GF-D8 (cell line): ENCODE measurements at places on chromosomes 2 and 18.

GRCh38 chr18:741931-742512 is 29.6 kb upstream of the ENOSF1 start:
- peak; percentile 81 for DNase-seq

GRCh38 chr2:144256996-144257707 is 262.8 kb downstream of the ZEB2 start:
- no peak for DNase-seq

DNA sequence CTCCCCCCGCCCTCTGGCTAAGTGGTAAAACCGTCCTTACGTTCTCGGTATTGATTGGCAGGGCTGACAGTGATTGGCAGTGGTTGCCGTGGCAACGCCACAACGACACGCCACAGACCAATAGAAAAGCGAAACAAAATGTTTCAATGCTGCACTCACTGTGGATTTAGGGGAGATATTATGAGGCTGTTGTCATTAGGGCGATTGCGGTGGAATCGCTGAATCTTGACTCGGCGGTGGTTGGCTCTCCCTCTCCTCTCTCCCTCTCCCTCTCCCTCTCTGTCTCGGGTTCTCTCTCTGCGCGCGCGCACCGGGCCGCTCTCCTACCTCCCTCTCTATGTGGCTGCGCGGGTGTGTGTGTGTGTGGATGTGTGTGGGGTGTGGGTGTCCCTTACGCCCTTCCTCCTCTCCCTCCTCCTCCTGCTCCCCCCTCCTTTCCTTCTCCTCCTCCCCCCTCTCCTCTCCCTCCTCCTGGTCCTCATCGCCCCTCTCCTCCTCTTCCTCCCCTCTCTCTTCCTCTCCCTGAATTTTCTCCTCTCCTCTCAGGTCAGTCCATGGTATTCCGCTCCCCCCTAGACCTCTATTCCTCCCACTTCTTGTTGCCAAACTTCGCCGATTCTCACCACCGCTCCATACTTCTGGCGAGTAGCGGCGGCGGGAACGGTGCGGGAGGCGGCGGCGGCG is at the start of gene SIX3:
SIX3 (plus strand) TSS at position 152 of the 684 bp plus-strand sequence; CDS start at position 555, 403 bp downstream.
- peak; percentile 85 for DNase-seq

DNA sequence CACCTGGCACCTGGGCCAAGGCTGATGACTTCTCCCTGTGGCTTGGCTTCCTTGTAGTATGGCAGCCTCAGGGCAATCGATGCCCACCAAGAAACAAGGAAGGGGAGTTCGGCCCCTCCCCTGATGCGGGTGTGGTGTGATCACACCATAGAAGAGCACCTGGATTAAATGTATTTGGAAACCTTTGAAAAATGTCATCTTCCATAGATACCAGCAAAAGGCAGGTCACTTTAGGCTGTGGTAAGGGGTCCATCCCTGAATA is 198.2 kb downstream of the CYP26B1 start:
- DNase-seq: no peak

DNA sequence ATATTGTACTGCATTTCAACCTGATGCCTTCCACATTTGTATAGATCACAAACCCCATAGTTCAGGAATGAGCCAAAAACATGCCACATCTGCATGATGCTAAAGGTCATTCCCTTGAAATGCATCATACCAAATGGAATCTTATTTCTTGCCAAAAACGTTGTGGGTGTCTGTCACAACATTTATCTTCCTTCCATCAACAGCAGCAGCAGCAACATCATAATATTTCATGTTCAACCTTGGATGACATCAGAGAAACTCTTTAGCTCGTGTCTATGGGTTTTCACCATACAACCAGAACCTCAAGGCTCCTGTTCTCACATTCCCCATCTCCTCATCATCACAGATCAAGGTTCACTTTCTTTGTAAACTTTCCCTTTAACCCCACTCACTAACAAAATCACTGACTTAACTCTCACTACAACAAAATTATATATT is 221.3 kb upstream of the CTAGE1 start:
- no peak for DNase-seq

- DNase-seq: no peak
Observed at GRCh38 chr2:219857751-219858150, 230.3 kb downstream of the SLC4A3 start.

GRCh38 chr2:11014026-11014425 is 102.3 kb downstream of the KCNF1 start:
- no peak for DNase-seq
